Activated CD4-positive, alpha-beta memory T cell treated with anti-CD3 and anti-CD28 coated beads, Interleukin-2, amount 10 ng/mL, durations not matched to agents 7 days and 5 days (primary cell): ENCODE measurements at places on chromosomes 2 and 18. TPM values are rescaled to one million over a fixed set of nuclear protein-coding genes. Genes with fewer than 3 reads are reported as not detected.
A peak's percentile ranks its signal among the peaks of the same experiment; 100 is the strongest.

DNA sequence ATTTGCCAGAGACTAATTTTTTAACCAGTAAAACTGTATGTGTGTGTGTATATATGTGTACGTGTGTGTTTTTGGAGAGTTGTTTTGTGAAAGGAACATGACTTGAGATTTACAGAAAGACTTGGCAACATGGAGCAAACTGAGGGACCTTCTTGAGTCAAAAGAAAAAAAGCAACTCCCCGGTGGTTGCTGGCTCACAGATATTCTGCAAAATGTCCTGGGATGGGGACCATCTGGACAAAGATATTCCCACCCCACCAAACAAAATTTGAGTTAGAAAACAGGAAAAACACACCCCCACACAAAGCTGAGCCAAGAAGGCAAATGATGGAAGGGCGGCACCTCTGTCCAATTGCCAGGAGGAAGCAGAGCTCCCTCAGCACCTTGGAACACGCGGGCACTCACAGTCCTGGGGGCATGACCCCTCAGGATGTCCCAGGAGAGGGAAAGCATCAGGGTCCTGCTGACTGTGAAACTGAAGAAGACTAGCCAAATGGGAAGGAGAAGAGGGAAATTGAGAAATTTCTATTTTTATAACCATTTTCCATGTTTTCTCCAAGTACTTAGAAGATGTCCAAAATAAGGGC is 290.2 kb upstream of the ACVR2A start:
- DNase-seq: no peak

DNA sequence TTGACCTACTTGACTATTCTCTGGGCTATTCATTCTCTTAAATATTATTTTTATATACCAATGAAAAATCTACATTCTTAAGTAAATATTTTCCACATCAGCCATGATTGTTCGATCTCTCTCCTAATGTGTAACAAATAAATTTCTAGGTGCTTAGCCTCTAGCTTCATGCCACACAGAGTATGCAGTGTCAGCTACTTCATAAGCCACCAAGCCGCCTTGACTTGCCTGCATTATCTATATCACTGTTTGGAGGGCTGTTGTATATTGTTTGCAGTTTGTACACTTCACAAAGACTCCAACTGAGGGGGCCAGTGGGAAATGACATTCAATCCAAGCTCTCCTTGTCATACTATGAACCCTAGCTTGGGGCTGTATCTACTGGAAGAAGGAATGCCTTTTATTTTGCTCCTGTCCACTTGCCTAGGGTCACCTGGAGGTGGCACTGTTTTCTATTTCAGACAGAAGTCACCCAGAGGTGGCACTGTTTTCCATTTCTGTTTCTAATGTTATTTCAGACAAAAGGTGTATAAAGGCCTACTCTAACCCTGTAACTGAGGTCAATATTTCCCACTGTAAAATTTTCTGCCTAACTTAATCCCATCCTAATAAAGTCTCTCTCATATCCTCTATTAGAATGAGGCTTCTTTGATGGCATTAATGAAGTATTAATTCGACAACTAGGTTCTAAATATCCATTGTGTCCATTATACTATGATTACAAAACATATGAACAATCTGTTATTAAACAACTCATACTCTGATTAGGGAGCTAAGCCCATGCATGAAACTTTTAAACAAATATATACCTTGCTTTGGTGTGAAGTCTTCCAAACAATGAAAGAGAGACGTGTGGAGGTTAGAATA is 36.4 kb downstream of the COL5A2 start:
- DNase-seq: peak; percentile 35

Gene ZNF521
- total RNA-seq: not detected

Gene NT5DC4
- not detected for total RNA-seq

DNA sequence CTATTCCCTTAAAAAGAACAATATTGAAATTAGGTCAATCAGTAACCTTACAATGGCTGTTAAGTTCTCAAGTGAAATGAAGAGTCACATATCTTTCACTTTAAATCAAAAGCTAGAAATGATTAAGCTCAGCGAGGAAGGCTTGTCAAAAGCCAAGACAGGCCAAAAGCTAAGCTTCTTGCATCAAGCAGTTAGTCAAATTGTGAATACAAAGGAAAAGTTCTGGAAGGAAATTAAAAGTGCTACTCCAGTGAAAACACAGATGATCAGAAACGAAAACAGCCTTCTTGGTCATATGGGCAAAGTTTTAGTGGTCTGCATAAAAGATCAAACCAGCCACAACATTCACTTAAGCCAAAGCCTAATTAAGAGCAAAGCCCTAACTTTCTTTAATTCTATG is 402.6 kb upstream of the ZEB2 start:
- no peak for DNase-seq

DNA sequence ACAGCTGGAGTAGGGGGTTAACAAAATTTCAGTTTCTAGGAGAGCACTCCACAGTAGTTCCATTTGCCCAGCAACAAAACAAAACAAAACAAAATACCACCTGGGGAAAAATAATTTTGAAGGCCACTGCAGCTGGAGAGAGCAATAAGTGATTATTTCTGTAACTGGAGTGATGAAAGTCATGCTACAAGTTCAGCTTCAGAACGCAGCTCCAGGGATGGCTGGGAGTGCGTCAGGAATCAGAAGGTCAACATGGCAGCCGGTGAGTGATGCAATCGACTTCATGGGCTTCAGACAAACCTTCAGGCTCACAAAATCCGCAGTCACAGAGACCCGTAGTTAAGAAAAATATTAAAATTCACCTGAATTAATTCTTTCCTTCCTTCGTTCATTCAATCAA is 41.0 kb downstream of the ABHD3 start:
- no peak for DNase-seq

DNA sequence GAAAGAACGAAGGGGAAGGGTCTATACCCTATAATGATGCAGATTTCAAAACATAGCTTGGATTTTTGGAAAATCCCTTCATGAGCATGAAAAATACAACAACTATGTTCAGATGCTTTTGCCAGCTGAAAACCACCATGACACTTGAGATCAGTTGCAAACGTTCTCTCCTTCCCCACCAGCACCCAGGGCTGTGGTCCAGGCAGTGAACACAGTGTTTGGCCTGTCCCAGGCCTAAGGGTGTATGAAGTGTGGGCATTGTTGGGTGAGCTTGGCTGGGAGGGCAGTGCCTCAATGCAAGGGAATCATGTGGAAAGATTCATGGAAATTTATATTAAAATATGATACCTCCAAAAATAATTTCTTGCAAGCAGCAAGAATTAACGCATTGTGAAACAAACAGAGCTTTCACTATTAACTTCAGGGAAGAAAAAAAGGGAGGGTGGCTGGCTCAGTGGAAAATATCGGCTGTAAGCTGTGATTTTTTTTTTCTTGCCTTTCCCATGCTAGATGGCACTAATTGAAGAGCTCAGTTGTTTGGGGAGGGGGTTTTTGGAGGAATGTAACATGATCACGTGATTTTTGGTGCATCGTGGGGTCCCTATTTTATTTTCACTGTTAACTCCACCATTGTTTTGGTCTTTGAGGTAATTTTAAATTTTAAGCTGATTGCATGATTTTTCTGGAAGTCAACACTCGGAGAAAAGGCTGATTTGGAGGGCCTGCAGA is 52.0 kb downstream of the CDC42EP3 start:
- no peak for DNase-seq

Gene DNAJC5G
- not detected for total RNA-seq

DNA sequence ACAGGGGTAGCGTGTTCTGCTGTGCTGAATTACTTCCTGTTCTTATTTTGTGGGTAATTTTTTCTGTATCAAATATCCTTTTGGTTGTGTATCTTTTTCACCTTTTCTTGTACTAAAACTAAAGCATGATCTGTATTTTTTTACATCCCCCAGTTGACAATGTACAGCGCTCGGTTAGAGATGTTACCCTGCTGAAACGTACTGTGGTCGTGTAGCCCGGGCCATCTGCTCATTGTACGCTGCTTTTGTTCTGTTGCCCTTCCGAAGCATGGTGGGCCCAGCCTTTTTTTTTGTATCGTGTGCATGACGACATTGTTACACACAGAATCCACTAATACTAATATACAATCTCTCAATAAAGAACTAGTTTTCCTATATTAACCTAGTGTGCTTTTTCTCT is 233.1 kb downstream of the HAUS1 start:
- no peak for DNase-seq

DNA sequence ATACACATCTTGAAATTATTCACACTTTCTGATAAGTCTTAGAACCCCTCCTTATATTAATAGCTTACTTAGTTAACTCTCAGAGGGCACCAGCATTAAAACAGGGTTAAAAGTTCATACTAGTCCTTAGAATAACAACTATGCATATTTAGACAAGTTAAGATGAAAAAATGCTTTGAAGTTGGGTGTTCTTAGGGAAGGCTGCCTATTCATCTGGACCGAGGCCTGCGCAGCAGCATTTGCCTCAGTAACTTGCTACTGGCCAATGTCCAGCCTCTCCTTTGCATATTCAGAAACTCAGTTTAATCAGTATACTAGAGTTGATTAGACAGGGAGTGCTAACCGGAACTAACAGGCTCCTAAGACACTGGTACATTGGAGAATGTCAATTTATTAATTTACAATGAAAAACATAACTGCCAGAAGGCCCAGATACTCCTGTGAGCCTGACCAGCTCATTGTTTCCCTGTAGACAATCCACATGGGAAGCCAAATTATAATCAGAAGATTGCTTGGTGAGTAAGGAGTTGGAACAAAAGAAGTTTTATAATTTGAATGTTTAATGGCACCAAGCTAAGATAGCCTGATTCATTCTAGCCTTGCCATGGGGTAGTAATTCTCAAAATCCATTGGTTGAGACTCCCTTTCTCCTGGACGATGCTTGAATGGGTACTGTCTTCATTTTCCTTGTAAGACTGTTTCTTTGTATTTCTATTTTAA is 48.9 kb downstream of the DYNC1I2 start:
- no peak for DNase-seq

- no peak for DNase-seq
Measured at GRCh38 chr2:41414486-41415230, 633.2 kb upstream of the PKDCC start.

- DNase-seq: no peak
Measured at GRCh38 chr18:30811580-30811979, 231.0 kb downstream of the DSC3 start.

DNA sequence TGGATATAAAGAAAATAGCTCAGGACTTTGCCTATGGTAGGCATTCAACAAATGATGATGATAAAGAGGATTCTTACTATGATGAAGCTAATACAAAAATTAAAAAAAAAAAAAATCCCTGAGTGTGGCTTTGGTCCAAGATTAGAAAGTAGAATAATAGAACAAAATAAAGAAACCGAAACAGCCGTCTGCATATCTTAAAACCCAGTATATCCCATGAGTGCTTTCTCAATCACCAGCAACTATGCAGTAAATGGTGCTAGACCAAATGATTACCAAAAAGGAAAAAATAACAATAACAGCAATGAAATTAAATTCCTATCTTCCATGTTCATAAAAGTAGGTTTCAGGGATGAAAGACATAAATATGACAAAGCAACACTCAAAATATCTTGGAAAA is 59.3 kb upstream of the DCC start:
- DNase-seq: no peak

Gene CCDC85A
- not detected for total RNA-seq

GRCh38 chr2:5587766-5588165 is 104.4 kb upstream of the SOX11 start:
- DNase-seq: no peak
